ENCODE measurements at places on chromosomes 11 and 22. TPM values are rescaled to one million over a fixed set of nuclear protein-coding genes. Genes with fewer than 3 reads are reported as not detected.

The OR10D3 gene
- not detected for total RNA-seq

The SYT9 gene
- total RNA-seq = 0.20 TPM

The MYO7A gene
- 4.8 TPM for total RNA-seq

- no peak for DNase-seq
These were observed 1.3 kb upstream of the UCP2 start for GRCh38 chr11:73983741-73984538.

The FOLH1 gene
- not detected for total RNA-seq

All from lung microvascular endothelial cell (primary cell).